ENCODE measurements at places on chromosomes 6 and 20. TPM values are rescaled to one million over a fixed set of nuclear protein-coding genes. Genes with fewer than 3 reads are reported as not detected.

DNA sequence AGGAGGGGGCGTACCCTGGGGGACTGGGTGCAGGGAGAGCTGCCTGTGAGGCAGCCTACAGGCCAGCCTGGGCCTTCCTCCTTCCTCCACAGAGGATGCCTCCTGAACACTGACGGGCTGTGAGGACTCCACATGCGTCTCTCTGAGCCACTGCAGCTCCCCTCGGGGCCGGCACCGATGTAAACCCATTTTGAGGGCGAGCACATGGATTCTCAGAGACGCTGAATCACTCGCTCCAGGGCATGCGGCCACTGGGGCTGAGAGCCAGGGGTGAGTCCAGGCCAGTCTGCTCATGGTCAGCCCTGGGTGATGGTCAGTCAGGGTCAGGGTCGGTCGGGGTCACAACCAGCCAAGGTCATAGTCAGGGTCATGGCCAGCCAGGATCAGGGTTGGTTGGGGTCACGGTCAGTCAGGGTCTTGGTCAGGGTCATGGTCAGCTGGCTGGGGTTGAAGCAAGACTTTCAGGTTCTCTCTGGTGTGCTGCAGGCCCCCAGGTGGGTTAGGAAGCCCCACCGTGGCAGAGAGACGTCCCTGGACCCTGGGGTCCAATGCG lies 14.7 kb upstream of the RBBP8NL start:
- no peak overlapping the region for H3K4me3 ChIP-seq
- no peaks in the 10 kb centered on the region for H3K4me1 ChIP-seq
- H3K27ac ChIP-seq = no peak overlapping the region
- no peaks in the 10 kb centered on the region for H3K27me3 ChIP-seq

- DNase-seq = no peak
- no peak overlapping the region for H3K27ac ChIP-seq
- no peaks in the 10 kb centered on the region for H3K36me3 ChIP-seq
Observed at GRCh38 chr6:147624946-147625515, 116.5 kb downstream of the SAMD5 start.

PDE7B gene
- total RNA-seq = 6.9 TPM

DNA sequence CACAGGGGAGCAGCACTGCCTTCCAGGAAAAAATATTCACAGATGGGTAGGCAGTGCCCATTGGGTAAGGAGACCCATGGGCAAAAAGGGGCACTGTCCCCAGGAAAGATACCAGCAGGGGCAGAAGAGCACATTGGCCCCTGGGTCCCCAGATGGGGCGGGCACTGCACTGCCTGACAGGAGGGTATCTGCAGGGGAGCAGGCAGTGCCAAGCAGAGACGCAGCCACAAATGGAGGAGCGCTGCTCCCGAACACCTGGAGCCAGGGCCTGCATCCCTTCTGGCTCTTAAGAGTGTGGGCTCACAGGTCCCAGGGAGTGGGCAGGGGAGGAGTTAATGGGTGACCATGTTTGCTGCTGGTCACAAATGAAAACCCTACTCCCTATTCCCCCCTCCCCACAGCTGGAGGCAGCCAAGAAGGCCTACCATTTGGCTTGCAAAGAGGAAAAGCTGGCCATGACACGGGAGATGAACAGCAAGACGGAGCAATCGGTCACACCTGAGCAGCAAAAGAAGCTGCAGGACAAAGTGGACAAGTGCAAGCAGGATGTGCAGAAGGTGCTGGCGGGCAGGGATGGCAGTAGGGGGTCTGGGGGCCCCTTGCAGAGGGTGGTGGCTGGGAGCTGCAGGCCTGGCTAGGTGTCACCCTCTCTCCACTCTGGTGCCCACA lies 27.0 kb downstream of the SPDEF start:
- no peaks in the 10 kb centered on the region for H3K27me3 ChIP-seq
- H3K27ac ChIP-seq = no peak overlapping the region
- no peak overlapping the region for H3K4me3 ChIP-seq
- no peaks in the 10 kb centered on the region for H3K4me1 ChIP-seq
- DNase-seq = peak; percentile 13

Measured in aorta (tissue), 5 donors.